A172 (cell line): ENCODE measurements at places on chromosomes 2 and 18. TPM values are rescaled to one million over a fixed set of nuclear protein-coding genes. Genes with fewer than 3 reads are reported as not detected.

DNA sequence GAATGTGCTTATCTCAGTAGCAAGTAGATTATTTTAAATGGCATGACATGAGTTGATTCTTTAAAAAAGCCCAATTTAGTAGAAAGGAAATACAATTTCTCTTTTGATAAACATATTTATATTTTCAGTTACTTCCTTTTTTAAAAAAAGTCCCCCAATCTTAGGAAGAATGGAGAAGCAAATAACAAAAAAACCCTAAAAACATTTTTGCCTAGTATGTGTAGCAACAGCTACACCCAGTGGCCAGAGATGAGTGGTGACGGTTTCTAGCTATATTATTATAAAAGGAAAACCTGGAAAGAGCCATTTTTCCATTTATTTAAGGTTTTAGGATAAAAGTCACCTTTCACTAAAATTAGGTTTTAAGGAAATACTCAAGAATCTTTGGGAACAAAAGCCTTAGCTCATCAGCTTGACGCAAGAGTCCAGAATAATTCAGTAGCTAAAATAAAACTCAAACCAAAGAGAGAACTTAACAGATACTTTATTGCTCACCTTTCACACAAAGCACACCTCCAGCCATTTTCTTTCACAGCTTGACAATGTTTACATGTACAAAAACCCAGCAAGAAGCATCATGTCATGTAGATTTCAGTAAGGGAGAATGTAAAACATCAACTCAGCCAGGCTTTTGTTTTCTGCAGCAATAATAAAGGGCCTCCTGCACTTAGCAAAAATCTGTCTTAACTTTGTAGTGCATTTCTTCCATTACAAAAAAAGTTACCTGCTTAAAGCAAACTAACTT is 15.7 kb downstream of the FAM98A start:
- DNase-seq = peak; percentile 17

DNA sequence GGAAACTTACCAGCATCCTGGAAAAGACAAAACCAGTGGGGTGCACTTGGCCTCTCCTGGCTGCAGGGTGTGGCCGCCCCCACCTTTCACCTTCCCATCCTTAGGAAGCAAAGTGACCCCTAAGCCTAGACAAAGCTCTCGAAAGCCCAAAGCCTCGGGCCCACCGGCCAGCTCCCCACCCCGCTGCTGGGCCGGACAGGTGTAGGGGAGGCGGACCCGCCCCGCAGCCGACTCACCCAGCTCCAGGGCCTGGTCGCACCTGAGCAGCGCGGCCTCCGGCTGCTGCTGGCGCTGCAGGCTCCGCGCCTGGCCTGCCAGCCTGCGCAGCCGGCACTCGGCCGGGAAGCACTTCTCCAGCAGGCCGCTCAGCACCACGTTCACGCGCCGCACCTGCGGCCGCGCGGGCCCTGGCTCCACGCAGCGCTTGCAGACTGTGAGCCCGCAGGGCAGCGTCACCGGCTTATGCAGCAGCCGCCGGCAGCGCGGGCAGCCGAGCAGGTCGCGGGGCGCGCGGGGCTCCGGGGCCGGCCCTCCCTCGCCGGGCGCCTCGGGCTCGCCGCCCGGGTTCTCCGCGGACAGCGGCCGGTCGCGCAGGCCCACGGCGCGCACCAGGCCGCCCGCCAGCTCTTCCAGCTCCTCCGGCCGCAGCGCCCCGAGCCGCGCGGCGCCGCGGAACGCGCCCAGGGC is 979 bp downstream of the LONRF2 start:
- peak; percentile 11 for DNase-seq

- DNase-seq = no peak
These were observed 392.9 kb downstream of the SETBP1 start for GRCh38 chr18:45073556-45073955.

DNA sequence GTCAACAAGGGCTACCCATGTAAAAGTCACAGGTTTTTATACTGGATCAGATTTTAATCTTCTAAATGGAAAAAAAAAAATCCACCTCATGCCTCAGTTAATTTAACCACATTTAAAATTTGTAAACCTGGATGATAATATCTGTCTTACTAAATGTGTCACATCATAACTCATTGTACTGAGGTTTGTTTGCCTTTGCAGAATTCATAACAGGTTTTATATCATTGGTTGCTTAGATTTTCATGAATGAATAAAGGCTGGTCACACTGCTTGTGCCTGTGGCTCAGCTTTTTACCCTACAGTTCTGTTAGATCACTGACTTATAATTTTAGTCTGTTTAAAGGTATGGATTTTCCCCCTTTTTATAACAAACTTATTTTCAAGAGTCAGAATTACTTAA is 48.9 kb downstream of the PSMD14 start:
- DNase-seq = no peak

- no peak for DNase-seq
These were observed 21.6 kb downstream of the TIA1 start for GRCh38 chr2:70226781-70227180.

- no peak for DNase-seq
These were observed 191.3 kb downstream of the SLC39A10 start for GRCh38 chr2:195848119-195848899.

LCT gene
- total RNA-seq = not detected in 2 replicates

SLC5A7 gene
- not detected in 2 replicates for total RNA-seq

DUSP2 gene
- 0.05 TPM in 1 of 2 replicates, not detected in the other for total RNA-seq

FER1L5 gene
- 0.10 and 0.22 TPM in 2 replicates for total RNA-seq

LRATD1 gene
- total RNA-seq = not detected in 2 replicates
